Endothelial cell of umbilical vein (primary cell): ENCODE measurements at places on chromosomes 3 and 15. TPM values are rescaled to one million over a fixed set of nuclear protein-coding genes. Genes with fewer than 3 reads are reported as not detected.

- DNase-seq: no peak
Measured at GRCh38 chr3:177781686-177782161, 584.4 kb upstream of the TBL1XR1 start.

DNA sequence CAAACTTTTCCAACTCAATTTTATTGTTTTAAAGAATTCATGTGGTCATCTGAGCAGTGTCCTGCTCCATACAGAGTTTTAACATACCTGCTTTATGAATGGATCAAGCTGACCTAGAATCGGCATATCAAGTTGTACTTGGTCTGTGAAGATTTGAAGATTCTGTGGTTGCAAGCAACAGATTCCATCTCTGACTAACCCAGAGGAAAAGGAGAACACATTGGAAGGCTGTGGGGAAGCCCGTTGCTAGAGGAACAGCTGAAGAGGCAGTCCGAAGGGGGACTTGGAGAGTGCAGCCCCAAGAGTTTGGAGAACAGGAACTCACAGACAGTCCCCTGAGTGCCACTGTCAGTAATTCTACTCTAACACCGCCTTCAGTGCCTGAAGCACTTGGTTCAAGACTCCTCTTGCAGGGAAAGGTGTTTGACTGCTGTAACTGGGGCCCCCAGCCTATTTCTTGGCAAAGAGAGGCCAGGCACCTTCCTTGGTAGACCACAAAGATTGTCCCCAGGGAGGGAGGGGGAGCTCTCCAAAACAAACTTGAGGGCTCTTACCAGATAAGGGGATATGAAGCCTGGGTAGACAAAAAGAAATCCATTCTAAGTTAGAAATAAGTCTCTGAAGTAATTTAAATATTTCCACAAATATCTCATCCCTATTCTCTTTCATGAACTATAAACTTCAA, 88.8 kb downstream of the LARS2 start:
- DNase-seq: no peak

DNA sequence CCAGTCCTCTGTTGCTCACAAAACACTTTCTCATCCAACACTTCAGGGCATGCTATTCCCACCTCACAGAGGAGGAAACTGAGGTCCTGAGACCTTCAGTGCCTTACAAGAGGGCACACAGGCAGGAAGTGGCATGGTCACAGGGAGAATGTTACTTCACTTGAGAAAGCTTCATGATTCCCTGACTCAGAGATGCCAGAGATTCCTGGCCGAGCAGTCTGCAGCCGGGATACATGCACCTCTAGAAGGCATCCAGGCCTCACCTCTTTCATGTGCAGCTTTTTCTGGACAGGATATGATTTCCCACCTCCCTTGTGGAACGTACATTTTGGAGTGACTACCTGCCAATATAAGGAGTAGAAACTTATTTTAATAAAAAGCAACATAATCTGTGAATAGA, 2.8 kb upstream of the SST start:
- DNase-seq: no peak

GRCh38 chr15:60002528-60003218, 1.4 kb upstream of the FOXB1 start:
- no peak for DNase-seq

GRCh38 chr3:132001999-132002398, 32.8 kb downstream of the CPNE4 start:
- DNase-seq: no peak

GRCh38 chr3:194504146-194504545, 17.3 kb upstream of the ATP13A3 start:
- no peak for DNase-seq

DNA sequence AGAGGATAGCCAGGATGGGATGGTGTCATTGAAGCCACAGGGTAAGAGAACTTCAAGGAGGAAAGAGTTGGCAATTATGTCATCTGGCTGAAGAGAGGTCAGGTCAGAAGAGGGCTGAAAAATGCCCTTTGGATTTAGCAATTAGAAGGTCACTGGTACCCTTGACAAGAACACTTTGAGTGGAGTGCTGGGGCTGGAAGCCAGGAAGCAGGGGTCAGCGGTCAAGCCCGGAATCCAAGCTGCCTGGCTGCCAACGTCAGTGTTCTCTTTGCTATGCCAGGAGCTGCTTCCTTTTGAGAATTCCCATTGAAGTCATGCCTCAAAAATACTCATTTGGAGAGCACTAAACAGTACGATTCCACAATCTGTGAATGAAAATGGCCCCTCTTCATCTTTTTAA, 386.5 kb downstream of the SHQ1 start:
- DNase-seq: no peak

DNA sequence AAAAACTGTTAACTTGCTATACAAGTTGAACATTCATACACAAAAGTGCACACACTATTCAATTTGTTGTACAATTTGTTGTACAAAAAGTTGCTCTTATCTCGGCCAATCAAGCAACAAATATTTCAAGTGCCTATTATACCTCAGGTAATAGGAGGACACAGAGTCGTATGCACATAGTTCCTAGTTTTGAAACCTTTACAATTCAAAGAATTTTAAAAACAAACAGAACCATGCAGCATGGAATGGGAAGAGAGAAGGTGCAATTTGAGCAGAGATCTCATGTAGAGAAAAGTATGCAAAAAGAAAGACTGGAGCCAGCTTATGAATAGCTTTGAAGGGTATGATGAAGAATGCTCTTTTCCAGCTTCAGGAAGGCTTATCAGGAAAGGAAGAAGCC, 46.5 kb upstream of the ARPP19 start:
- DNase-seq: no peak

DNA sequence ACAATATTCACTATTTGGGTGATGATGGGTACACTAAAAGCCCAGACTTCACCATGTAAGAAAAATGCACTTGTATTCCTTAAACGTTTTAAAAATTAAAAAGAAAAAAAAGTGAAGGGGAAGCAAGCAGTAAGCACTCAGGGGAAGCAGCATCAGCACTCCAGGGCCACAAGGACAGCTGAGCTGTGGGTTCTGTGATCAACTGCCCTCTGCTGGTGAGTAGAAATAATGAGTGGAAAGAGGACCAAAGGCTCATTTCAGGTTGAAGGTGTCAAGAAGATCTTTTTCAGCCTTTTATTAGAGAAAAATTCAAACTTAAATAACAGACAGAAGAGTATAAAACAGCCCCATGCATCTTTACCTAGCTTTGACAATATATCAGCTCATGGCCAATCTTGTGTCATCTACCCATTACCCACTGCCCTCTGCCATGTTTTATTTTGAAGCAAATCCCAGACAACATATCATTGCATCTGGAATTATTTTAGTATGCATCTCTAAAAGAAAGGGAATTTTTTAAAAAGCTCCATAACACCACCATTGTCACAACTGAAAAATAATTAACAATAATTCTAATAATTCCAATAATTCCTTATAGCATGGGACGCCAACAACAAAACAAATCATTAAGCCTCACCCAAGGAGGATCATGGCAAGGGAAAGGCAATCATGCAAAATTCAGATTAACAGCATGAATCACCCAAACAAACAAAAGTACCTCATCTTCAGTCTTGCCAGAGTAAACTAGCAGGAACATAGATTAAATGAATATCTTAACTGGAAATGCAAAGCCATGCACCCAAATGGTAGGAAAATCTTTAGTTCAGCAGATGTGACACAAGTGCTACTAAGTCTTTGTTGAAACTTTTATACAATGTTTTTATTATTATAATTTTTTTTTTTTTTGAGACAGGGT, 42.5 kb downstream of the TAMM41 start:
- DNase-seq: peak; percentile 53

GRCh38 chr15:41921167-41921566, 27.3 kb upstream of the SPTBN5 start:
- DNase-seq: peak; percentile 43

DNA sequence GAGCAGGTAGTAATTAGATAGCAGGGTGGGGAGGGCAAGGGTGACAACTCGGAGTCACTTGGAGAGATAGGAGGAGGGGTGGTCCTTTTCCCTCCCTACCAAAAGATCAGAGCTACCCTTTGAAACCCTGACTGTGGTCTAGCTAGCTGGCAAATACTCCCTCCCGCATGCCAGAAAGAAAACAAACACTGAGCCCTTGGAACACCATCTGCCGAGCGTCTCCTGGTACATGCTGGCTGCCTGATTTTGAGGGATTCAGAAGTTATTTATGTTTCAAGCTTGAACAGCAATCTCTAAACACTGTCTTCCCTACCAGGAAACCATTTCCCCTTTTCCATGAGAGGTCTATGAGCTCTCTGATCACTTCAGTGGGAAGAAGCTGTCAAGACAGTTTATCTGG, 291.6 kb upstream of the CFAP20DC start:
- DNase-seq: no peak

DNA sequence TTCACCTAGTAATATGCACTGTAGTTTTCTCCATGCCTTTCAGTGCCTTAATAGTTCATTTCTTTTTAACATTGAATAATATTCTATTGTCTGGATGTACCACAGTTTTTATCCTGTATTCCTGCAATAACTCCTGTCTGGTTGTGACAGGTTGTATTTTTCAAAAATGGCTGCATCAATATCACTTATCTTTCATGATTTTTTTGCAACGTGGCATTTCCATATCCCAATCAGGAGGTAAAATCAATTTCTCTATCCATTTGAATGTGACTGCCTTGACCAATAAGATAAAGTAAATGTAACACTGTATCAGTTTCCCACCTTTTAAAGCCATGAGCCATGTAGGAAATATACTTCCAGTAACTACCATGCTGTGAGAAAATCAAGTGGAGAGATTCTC, 27.5 kb upstream of the EPHA3 start:
- no peak for DNase-seq

GRCh38 chr3:2477620-2478019, 379.0 kb downstream of the CNTN4 start:
- DNase-seq: no peak

DNA sequence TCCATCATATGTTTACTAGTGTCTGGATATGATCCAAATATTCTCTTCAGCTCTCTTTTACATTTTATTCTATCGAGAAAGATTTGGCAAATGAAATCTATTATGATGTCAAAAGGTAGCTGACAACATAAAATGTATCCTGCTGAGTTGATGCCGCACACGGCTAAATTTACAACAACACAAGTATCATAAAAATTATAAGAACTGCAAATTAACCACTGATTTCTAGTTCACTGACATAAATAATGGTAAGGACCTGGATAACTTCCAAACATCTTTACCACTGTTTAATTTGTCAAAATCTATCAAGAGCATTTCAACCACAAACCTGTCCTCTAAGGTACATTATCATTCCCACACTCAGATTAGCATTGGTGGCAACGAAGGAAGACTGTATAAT, 244.5 kb downstream of the FOXP1 start:
- no peak for DNase-seq

GRCh38 chr3:45064512-45065372, 38.6 kb downstream of the CLEC3B start:
- DNase-seq: peak; percentile 81

DNA sequence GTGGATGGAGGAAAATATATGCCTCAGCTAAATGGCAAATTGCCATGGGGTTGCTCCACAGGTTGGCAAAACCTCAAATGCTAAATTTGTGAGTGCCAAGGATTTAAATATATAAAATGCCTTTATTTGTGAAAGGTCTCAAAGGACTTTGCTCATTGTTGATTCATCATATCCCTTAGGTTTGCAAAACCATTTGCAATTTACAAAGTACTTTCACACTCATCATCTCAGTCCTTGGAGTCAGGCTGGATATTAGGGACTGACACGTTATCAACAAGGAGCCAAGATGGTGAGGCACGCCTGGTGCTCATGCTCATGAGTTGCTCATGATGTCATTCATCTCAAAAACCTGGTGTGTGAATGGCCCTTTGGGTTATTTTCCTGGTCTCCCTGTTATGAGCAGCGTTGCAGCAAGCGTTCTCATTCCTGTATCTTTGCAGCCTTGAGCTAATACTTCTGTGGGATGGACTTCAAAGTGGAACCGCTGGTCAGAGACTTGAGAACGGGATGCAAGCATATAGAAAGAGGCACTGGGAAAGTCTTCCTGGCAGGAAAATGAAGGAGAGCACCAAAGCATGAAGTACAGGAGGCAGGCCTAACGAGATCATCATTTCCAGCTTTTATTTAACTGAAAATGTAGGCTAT, 66.0 kb downstream of the MYO1E start:
- DNase-seq: no peak

GRCh38 chr3:53174346-53175250, 13.6 kb downstream of the PRKCD start:
- DNase-seq: no peak

GRCh38 chr3:49869525-49870126, at the start of gene CAMKV:
CAMKV (minus strand) TSS chr3:49869906; CDS start chr3:49862388, 7,518 bp downstream.
- DNase-seq: no peak

DNA sequence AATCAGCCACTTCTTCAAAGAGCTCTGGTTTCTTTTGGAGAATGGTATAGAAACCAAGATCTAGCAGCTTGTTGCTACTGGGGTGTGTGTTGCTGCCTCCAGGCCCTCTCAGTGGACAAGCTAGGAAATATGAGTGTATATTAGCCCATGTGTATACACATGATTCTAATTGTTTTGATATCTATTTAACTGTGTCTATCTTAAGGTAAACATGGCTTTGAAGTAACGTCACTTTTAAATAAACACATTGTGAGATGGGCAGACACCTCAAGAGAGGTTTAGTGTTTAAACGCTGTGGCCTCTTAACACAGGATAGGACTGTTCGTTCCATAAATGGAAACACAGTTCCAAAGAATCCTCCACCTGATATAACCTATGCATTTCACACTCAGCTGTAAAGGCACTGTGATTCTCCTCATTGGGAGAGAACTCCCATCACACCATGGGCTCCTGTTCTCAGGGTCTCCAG, 87.0 kb downstream of the GMPS start:
- DNase-seq: no peak

Gene CCDC39
- not detected in 2 replicates for total RNA-seq

Gene LIPC
- not detected in 2 replicates for total RNA-seq

Gene GP9
- total RNA-seq: not detected in 2 replicates

Gene EOMES
- total RNA-seq: not detected in 2 replicates

Gene GOLGA8T
- total RNA-seq: not detected in 2 replicates

Gene NUP210
- 0.84 and 1.4 TPM in 2 replicates for total RNA-seq

Gene MTFMT
- total RNA-seq: 13.6 and 20.4 TPM in 2 replicates

Gene XIRP1
- not detected in 2 replicates for total RNA-seq

Gene TEX55
- total RNA-seq: not detected in 2 replicates

Gene CDHR4
- not detected in 2 replicates for total RNA-seq

Gene LMCD1
- 11.1 and 14.5 TPM in 2 replicates for total RNA-seq
